Globus pallidus (tissue), 1 donor: ENCODE measurements at places on chromosomes 2 and 18.

DNA sequence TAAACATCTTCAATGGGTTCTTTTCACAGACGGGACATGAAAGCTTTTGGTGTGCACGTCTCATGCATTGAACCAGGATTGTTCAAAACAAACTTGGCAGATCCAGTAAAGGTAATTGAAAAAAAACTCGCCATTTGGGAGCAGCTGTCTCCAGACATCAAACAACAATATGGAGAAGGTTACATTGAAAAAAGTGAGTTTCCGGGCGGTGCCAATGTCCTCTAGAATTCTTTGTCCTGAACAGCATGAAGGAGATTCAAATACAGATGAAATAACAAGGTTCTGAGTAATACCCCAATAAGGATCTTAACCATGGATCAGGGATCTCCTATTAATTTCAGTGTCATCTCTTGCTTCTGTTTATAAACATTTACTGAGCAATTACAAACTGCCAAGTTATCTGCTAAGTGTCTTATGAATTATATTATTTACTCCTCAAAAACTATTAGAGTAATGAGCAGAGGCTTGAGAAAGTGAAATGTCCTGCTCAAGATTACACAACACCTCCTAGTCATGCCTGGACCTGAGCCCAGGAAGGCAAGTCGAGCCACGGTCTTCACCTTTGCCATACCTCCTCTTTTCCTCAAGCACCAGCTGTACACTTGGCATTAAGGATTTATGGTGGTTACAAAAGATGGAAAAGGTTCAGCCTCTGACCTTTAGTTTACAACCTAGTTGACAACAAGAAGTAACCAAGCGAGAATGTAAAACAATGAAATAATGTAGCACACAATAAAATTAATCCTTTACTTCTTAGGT, 22.6 kb downstream of the DHRS9 start:
- DNase-seq = no peak

DNA sequence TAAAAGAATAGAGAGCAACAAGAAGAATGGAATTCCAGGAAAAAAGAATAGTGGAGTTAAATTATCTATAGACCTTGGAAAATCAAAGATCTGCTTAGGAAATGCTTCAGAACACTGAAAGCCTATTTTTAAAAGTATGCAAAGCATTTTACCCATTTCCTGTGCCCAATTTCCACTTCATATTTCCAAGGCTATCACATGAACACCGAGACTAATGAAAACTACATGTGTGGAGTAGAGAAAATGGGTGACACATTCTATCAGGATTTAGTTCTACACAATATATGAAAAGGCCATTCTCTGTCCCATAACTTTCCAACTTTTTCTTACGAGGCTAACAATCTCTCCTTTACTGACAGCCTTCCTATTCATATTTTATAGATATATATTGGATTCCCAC, 279.4 kb downstream of the CCDC178 start:
- no peak for DNase-seq

- no peak for DNase-seq
These were observed 86.7 kb downstream of the KCNS3 start for GRCh38 chr2:17965196-17965595.

GRCh38 chr2:79373358-79374130, 139.3 kb upstream of the CTNNA2 start:
- DNase-seq = peak; percentile 41

- DNase-seq = no peak
These were observed 35.0 kb downstream of the NDC80 start for GRCh38 chr18:2606335-2606734.

DNA sequence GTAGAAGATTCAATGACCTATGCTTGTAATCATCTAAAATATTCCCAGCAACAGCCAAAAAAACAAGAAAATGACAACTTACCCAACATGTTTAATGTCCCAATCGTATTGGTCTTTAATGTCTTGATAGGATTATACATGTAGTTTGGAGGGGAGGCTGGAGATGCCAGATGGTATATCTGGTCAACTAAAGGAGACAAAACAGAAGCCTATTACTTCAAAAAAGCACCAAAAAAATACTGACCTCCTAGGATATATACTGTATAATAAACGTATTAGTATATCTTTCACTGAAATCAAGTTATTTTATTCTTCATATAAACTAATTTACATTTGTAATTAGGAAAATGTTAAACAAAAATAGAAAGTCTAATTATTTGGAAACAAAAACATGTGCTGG, 64.5 kb downstream of the UXS1 start:
- no peak for DNase-seq

GRCh38 chr2:167764772-167765341, 482.5 kb downstream of the STK39 start:
- no peak for DNase-seq

DNA sequence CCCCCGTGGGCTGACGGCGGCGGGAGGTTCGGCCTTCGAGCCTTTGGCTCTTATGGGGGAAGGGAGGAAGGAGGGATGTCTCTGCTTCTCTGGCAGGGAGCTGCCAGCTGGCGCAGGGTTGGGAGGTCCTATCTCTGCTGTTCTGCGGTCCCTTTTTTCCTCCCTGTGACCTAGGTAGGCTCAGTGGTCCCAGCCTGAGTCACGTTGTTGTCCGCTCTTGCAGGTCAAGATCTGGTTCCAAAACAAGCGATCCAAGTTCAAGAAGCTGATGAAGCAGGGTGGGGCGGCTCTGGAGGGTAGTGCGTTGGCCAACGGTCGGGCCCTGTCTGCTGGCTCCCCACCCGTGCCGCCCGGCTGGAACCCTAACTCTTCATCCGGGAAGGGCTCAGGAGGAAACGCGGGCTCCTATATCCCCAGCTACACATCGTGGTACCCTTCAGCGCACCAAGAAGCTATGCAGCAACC, 2.5 kb downstream of the DLX1 start:
- DNase-seq = no peak

GRCh38 chr2:82412021-82412420, 2047.1 kb downstream of the SUCLG1 start:
- no peak for DNase-seq

GRCh38 chr2:149860276-149860921, 272.8 kb upstream of the MMADHC start:
- peak; percentile 29 for DNase-seq

- DNase-seq = no peak
These were observed 74.2 kb downstream of the HS1BP3 start for GRCh38 chr2:20576598-20577115.

DNA sequence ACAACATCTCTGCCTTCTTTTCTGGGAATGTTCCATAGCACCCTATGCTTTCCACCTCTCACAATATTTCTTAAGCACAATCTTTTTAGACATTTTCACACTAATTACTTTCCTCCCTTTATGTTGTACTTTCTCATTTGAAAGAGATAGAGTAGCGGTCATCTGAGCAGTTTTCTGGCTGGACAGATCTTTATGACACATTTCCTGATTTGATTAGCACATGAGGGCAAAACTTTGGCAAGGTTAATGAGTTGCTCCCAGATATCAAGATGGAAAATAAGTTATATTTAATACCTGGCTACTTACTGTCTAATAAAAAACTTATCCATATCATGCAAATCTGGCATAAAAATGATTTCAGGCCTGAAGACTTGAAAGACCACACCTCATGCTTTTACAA, 723.9 kb downstream of the SOCS6 start:
- DNase-seq = no peak

GRCh38 chr2:195456771-195457170, 200.3 kb upstream of the SLC39A10 start:
- DNase-seq = no peak

- no peak for DNase-seq
These were observed 92.6 kb downstream of the SPATS2L start for GRCh38 chr2:200399046-200399445.

DNA sequence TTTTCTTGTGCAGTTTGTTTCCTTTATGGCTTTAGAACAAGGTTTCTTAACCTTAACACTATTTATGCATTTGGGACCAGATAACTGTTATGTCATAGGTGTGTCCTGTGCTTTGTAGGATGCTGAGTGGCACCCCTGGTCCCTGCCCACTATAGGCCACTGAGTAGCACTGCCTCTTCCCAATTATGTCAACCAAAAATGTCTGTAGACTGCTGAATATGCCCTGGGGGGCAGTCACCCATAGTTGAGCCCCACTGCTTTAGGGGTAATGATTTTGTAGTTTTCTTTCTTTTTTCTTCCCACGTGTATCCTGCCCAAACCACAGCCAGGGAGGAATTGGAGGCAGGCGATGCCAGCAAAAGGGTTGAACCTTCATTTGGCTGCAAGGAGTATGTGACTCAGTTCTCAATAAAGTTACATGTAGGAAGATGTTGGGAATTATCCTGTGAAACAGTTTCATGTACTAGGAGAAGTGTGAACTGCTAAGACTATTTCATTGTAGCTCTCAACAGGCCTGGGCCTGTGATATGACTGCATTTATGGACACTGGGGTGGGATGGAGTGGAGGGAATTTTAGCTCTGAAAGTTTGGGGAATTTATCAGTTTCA, 65.7 kb downstream of the FMNL2 start:
- DNase-seq = no peak

DNA sequence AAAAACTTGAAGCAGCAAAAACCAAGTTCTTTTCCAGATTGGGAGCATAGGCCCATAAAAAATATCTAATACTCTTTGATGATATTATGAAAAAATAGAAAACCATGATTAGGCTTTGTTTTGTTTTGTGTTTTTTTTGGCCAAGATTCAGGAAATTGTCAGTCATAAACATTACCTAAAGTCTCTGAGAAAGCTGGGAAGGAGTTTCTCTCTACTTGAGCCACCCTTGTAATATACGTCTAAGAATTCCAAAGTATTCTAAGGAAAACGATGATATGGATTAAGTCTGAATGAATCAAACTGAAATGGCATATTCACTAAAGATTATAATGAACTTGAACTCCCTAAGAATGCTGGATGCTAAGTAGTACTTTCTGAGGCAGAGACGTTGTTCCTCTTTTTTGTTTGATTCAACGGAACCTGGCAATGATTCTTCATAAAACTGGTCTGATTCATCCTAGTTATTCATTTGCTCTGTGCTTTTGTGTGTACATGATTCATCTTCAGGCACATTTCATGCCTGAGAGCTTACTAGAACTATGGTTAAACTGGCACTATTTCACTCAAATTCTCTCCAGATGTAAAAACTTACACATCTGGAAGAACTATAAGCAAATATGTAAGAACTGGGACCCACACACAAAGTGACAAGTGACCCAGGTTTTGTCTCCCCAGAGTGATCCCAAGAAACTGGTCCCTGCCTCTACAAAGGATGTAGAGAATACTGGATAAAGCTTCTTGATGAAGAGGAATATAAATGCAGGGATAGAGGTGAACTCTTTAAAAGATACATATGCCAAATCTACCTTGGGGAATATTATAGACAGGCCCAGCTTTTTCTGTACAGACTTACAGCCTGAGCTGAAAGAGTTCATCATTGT, 159.7 kb downstream of the DOCK10 start:
- DNase-seq = no peak

- no peak for DNase-seq
These were observed 109.3 kb downstream of the ADCYAP1 start for GRCh38 chr18:1013951-1014350.

DNA sequence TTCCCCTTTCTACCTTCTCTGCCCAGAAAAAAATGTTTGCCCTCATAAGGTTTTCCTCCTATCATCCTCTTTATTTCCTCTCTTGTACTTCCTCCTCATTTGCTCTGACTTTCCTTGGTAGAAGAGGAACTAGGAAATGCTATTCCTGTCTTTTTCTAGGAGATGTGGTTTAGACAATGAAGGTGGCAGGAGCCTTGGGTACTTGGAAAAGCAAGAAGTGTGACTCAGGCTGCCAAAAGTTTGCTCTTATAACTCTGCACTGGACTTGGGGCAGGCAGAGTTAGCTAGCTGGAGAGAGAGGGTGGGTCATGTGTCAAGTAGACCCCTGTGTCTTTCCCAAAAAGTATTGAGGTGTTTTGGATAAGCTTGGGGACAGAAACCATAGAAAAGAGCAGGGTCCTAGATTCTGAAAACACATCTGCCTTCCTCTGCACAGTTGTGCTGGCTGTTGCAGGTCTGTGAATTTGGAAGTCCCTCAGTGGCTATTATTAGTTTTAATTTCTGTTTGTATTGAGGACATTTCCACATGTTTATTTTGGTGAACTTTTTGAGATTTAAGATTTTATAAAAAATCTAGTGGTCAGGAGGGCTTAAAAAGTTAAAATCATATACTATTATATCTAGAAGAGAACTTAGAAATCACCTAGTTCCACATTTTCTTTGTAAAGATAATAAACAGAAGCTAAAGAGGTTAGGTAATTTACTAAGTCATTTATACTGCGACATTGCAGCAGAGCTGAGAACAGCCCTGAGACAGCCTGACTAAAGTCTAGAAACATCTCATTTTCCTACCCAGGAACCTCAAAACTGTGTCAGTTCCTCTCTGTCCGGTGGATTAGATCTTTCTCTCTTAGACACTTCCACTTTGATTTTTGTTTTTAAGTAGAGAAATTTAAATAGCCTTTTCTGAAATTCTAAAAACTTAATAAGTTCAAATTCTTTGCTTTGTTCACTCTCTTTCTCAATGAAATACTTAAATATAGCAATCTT, 16.0 kb downstream of the INSIG2 start:
- DNase-seq = peak; percentile 26

- no peak for DNase-seq
These were observed 206.5 kb upstream of the TCF4 start for GRCh38 chr18:55794288-55795052.

DNA sequence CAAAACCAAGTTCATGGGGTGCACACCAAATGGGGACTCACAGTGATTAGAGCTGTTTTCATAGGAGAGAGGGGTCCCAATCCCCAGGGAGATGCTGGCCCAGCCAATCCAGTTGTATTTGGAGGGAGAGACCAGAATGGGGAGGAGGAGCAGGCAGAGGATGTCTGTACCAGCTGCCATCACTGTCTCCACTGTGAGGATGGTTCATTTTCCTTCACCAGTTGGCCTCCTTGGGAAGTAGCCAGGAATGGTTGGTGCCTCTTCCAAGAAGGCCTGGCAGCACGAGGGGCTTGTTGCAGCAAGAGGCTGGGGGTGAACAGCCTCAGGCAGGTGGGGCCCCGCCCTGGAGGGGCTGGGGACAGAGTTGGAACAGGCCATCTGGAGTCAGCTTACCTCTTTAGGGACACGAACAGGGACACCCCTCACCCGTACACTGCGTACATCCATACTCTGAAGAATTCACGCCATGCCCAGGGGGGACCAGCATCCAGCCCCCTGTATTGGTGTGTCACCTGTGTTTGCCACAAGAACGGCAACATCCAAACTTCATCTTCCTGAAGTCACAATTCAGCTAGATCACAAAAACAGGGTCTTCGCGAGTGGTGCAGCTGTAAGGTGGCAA, 161.7 kb upstream of the ZNF236 start:
- no peak for DNase-seq

DNA sequence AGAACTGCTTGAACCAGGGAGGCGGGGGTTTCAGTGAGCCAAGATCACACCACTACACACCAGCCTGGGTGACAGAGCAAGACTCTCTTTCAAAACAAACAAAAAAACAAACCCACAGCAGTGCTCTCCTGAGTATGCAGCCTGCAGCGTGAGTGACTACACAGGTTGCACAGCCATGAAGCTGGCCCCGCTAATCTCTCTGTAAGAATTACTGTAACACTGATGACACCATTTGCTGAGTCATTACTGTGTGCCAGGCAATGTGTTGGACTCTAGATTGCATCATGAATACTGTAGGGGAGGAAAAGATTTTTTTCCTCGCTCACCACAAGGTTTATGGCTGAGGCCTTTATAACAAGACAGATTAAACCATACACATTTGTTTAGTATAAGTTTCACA, 118.6 kb upstream of the ATP8B1 start:
- no peak for DNase-seq
